ENCODE measurements at places on chromosomes 7 and 10.

DNA sequence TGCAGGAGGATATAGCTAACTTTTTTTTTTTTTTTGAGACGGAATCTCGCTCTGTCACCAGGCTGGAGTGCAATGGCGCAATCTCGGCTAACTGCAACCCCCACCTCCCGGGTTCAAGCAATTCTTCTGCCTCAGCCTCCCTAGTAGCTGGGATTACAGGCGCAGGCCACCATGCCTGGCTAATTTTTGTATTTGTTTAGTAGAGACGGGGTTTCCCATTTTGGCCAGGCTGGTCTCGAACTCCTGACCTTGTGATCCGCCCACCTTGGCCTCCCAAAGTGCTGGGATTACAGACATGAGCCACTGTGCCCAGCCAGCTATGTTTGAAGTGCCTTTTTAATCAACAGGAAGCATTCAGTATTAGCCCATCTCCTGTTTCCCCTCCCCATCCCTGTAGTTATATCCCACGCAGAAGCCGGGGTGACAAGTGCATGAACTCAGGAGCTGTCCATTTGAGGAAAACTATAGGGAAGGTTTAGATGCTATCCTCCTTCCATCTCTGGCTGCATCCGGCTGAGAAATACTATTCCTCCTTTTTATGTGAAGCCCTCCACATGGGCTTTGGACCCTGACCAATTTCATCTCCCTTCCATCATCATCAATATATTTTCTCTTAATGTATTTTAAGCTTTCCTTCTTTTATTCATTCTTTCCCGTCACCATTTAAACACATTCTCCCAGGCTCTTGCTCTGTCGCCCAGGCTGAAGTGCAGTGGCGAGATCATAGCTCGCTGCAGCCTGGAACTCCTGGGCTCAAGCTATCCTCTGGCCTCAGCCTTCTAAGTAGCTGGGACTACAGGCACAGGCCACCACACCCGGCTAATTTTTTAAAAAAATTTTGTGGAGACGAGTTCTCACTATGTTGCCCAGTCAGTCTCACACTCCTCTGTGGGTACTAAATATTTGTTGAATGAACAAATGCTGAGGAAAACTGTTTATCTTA is 1.3 kb upstream of the POT1 start:
- DNase-seq: no peak

- DNase-seq: no peak
Measured at GRCh38 chr10:69634759-69635425, 4.8 kb downstream of the FAM241B start.

- DNase-seq: no peak
Measured at GRCh38 chr7:100835903-100836811, 8.8 kb upstream of the EPHB4 start.

- no peak for DNase-seq
Measured at GRCh38 chr7:45654341-45654740, 80.2 kb downstream of the ADCY1 start.

DNA sequence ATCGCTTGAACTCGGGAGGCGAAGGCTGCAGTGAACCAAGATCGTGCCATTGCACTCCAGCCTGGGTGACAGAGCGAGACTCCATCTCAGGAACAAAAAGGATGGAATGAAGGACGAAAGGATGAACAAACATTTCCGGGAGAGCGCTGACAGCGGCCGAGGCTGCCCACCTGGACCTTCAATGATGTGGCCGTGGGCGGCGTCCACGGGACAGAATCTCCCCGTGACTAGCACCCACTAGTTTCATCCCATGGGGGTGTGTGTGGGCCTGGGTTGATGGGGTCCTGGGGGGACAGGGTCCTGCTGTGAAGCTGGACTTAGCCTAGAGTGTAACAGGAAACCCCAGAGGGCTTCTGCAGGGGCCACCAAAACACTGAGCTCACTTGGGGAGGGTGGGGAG is 32.8 kb downstream of the MICALL2 start:
- no peak for DNase-seq

DNA sequence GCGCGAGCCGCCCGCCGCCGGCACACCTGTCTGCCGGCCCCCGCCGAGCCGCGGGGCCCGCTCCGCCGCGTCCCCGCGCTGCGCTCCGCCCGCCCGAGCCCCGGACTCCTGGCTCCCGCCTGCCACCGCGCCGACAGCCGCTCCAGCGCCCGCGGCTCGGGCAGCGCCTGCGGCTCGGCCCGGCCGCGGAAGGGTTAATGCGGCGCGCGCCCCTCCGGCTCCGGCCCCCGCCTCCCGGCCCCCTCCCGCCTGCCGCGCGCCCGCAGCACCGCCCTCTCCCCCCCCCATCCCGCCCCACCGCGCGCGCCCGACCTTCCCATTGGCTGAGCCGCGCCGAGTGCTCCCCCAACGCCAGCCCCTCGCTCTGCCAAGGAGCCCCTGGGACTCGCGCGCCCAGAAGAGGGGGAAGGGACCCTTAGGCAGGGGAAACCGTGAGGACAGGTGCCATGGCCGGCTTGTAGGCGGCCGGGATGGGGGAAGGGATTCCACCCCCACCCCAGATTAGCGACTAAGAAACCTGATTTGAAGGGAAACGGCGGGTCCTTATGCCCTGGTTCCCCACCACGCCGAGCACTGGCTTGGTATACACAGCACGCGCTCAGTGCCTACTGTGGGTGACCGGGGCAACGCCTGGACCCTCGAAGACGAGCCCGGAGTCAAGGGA is at the start of gene KCNH2:
Gene KCNH2, minus strand, starts transcription at position 196 of the 664 bp plus-strand sequence. CDS start 408 bp downstream, outside the sequence.
- no peak for DNase-seq

- DNase-seq: no peak
Measured at GRCh38 chr10:73995035-73995358, 2.9 kb upstream of the VCL start.

DNA sequence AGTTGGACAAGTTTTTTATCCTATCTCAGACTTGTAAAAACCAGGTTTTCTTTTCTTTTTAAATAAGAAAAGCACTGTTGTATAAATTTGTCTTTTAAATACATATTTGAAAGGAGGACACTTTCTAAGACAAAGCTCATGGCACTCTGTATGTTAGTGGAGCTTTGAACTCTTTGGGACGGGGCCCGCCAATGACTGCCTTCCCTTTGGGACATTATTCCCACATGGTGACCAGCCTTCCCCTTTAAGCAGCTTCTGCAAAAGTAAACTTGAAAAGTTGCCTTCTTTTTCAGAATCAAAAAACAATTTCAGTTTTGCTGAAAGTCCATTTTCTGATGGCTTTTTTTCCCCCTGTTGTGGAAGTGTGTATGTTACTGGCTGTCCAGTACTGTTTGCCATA is 1.8 kb downstream of the CUX1 start:
- no peak for DNase-seq

- DNase-seq: no peak
Measured at GRCh38 chr7:53596230-53596629, 560.8 kb downstream of the POM121L12 start.

- no peak for DNase-seq
Measured at GRCh38 chr7:49775949-49776443, 2.6 kb downstream of the VWC2 start.

- DNase-seq: no peak
Measured at GRCh38 chr7:36192053-36192824, 39.2 kb downstream of the EEPD1 start.

DNA sequence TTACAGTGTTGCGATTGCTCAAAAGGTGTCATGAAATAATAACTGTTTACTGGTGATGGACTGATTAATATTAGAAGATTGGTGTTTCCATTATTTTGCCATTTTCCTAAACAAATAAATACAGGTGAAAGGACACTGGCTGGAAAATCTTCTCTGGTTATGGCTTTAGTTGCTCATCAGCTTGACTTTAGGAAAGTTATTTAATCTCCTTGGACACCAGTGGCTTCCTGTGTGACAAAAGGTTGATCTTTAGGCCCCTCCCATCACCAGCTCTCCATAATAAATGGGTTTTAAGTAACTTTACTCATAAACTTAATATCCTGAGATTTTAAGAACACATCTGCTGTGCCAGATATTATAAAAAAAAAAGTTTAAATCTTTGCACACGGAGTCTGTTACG is 737 bp downstream of the CABCOCO1 start:
- no peak for DNase-seq

DNA sequence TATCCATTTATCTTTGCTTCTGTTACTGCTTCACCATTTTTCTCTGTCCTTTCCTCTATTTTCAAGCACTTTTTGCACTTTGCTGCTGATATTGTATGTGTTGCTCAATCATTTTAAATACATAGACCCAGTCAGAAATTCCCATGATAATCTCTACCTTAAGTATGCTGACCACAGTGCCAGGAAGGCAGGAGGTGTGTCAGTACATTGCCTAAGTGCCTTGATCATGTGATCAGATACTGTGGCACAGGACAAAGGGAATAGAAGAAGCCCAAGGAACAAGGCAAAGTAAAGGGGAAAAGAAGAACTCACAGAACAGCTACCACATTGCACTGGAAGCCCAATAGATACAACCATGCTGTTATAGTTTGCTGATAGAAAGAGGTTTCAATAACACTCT is 53.7 kb upstream of the CD36 start:
- DNase-seq: no peak

DNA sequence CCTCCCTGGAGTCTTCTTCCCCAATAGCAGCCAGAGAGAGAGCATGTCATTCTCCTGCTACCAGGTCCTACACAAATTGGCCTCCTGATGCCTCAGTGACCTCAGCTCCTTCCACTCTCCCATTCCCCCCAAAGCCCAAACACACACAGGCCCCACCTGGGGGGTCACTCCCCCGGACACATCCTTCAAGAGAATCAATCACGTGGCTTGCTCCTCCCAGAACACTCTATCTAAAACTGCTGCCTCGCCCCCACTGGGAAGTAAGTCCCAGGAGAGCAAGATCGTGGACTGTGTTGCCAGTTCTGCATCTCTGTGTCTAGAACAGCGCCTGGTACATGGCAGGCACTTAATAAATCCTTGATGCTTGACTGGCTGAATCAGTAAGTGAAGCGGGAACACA is 2.5 kb upstream of the HSPA12A start:
- DNase-seq: no peak

DNA sequence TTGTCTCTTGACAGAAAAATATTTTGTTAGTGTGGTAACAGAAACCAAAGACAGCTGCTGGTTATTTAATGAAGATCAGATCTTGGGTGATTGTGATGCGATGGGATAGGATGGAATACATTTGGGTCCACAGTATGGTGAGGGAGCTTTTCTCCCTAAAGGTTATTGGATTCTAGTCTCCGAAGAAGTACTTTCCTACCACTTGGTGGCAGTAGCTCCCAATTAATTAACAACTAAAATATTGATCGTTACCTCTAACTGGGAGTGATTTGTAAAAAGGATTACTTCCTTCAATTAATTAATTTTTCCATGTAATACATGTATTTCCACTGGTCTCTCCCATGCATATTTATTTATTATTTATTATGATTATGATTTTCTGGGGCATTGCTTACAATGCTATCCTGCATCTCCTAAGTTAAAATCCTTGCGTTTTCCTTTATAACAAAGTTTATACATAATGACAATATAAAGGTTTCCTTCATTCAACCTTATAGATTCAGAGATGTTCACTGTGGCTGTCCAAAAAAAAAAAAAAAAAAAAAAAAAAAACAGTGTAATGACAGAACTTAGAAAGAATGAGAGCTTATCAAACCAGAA is 25.6 kb downstream of the TMEM196 start:
- no peak for DNase-seq

DNA sequence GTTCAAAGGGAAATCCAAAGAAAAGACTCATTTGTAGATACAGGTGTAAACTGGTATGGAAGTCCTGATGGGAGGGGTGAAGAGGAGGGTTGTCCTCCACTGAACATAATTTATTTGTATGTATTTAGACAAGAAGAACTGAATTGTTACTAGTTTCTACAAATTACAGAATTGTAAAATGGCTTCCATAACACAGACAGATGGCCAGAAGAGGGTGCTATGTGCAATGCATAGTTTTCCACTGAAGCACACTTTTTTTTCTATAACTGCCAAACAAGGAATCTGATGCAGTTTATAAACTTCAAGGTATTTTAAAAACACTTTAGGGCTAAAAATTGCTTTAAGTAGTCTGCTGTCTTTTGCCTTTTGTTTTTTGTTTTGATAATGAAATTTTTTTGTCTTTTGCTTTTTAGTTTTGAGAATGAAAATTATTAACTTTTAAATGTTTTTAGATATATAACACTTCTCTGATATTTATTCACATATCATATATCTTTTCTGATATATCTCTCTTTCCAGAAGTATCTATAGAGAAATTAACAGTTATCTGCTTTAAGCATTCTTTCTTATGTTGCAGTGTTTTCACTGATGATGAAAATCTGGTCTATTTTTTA is 58.5 kb downstream of the PHYHIPL start:
- no peak for DNase-seq

DNA sequence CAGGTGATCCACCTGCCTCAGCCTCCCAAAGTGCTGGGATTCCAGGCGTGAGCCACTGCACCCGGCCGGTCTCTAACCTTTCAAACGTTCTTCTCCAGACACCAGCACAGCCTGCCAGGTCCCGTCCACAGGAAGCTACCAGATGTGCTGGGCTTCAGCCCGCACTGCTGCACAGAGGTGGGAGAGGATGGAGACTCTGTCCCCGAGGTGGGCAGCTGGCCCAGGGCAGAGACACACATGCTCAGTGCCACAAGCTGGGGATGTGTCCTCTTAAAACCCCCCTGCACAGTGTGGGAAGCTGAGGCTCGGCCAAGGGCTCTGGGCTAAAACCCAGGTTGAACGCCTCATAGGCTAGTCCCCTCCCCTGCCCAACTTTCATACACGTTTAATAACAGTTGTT is 9.4 kb downstream of the NUDT1 start:
- DNase-seq: no peak

GRCh38 chr7:95976369-95977060 is 204.2 kb downstream of the DYNC1I1 start:
- DNase-seq: no peak

DNA sequence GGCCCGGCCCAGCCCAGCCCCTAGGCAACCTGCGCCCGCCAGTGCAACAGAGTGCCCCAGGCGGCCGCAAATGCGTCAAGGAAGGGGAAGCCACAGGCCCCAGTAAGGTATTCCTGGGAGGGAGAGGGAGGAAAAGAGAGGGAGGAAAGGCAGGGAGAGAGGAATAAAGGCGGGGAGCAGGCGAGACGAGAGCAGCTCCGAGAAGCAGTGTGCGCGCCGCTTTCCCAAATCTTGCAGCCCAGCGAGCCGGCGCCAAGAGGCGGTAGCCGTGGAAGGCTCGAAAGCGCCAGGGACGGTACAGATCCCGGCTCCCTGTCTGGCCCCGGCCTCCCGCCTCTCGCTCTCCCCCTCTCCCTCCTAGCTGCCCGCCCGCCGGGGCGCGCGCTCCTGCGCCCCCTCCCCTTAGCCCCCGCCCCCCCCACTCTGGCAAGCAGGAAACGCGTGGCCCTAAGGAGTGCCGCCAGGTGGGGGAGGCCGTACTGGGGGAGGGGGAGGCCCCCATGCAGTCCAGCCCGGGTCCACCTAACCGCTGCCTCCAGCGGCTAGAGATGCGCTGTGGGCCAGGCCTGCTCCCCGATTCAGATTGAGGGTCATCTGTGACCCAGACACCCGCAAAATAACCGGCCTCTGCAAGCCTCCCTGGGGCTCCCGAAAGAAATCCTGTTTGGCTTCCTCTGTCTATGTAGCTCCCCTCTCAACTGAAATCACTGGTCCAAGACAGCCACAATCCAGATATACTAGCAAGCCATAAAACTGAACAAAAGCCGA is 4.3 kb downstream of the HOXA10 start:
- no peak for DNase-seq

GRCh38 chr7:46881507-46882127 is 700.3 kb downstream of the TNS3 start:
- no peak for DNase-seq

GRCh38 chr10:108771106-108771505 is 1152.2 kb downstream of the XPNPEP1 start:
- DNase-seq: no peak

Data from CD8-positive, alpha-beta memory T cell (primary cell).